SW 1271 (cell line): ENCODE measurements at places on chromosomes 16 and 17.

DNA sequence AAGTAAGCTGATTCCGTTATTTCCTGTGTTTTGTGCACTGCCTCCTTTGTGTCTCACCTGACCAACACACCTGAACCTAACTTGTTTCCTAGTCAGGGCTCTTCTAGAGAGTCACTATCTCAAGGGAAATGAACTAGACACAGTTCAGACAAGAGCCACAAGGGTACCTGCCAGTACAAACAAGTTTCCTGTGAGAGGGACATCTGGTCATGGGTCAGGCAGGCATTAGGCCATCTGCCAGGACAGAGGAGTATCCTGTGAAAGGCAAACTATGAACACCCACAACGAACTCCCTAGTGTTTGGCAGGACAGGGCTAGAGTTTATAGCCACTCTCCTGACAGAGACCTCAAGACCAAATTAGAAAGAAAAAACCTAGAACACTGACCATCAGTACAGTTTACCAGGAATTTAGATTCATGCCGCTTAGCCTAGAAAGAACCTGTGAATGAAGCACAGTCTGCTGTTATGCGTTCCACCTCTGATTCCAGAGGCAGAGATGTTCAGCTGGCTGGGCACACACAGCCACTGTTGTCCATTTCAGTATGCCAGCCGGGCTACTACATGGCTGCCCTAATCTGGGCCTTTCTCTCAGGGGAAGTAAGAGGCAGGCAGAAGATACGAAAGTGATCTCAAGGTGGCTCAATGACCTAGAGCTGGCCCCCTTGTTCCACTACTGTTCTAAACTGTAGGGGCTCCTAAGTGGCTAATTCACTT lies 20.7 kb upstream of the GLG1 start:
- DNase-seq, result no peak

DNA sequence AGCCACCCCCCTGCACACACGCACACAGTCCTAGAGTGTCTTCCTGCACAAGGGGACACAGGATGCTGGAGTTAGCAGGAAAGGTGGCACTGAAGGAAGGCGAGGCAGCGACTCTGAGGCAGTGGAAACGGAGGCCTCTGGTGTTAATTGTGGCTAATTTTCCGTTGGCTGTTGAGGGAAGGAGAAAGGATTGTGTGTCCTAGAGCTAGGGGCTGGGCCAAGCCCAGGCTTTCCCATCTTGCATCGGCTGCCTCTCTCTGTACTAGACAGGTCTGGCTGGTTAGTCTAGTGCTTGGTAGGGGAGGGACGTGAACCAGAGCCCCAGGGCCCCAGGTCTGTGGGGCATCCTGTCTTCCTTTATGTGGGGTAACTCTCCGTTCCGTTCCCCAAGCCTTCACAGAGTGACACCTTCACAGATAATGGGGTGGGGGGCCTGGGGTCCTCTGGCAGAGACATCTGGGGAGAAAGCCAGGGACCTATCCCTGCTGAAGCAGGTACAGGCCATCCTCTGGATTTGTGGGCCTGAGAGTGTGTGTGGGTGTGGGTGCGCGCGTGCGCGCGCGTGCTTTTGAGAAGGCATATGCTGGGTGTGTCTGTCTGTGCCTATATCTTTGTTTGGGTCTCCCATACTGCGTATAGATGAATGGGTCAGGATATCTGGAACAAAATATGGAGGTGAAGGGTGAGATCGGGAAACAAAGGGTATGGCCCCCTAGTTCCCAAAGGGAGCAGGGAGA lies at the start of gene CHD3:
Gene CHD3 (plus strand): TSS at position 606 of the 737 bp plus-strand sequence. CDS start 212 bp downstream, outside the sequence.
- no peak for DNase-seq

- DNase-seq, result no peak
These were observed 6.0 kb upstream of the RNF135 start for GRCh38 chr17:30964876-30965275.

- DNase-seq, result no peak
These were observed 12.0 kb downstream of the CRLF3 start for GRCh38 chr17:30812218-30813177.

- DNase-seq, result no peak
These were observed 19.1 kb downstream of the PDP2 start for GRCh38 chr16:66899310-66899944.

- DNase-seq, result no peak
These were observed 7.2 kb upstream of the HSD11B2 start for GRCh38 chr16:67423611-67424260.

DNA sequence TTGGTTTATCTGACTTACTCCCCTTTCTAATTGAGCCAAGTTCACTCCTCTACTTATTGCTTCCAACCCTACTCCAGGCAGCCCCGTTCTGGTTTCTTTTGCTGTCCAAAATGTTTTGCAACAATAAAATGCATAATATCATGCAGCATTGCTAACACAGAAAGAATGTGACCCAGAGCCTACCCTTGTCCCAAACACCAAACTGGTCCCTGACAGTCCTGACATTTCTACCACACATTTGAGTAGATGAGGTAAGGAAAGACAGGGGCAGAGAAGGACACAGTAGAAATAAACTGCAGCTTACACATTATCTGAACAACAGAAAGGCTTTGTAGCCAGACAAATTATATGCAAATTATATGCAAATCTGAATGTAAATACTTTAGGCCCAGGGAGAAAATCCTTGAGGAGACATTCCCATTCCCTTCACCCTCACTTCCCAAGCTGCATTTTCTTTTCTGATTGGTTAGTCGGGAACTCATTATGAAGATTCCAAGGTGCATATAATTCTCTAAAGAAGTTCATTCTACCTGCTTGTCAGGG lies 31.6 kb downstream of the SOX9 start:
- DNase-seq, result no peak

GRCh38 chr16:2857451-2858244 lies at the start of gene PRSS22:
PRSS22 (minus strand) TSS chr16:2858170; CDS start chr16:2858104, 66 bp downstream.
- no peak for DNase-seq

DNA sequence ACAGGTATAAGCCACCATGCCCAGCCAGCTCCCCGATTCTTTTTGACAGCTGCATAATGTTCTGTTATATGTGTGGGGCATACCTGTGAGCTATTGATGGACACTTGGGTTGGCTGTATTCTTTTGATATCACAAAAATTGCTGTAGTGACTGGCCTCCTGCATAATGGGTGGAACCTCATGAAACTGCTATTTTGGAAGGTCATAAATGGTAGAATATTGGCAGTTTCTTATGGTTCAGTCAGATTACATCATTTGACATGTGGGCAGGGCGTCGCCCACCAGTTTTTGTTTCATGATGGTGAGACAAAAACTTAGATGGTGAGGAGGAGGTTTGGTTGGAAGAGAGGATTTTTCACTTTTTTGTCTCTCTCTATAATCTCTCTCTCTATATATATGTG lies 26.7 kb upstream of the POLR3E start:
- no peak for DNase-seq

GRCh38 chr17:82177761-82178498 lies 34.7 kb downstream of the CCDC57 start:
- no peak for DNase-seq

- no peak for DNase-seq
These were observed 388.7 kb upstream of the PMFBP1 start for GRCh38 chr16:72560617-72561016.

DNA sequence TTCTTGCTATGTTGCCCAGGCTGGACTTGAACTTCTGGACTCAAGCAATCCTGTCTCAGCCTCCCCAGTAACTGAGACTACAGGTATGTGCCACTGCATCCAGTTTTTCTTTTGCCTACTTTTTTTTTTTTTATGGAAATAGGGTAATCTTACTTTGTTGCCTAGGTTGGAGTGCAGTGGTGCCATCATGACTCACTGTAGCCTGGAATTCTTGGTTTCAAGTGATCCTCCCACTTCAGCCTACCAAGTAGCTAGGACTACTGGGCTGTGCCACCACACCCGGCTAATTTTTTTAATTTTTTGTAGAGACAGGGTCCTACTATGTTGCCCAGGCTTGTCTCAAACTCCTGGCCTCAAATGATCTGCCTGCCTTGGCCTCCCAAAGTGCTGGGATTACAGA lies 10.0 kb downstream of the LRRC36 start:
- no peak for DNase-seq

GRCh38 chr16:49843758-49844157 lies 12.2 kb downstream of the ZNF423 start:
- no peak for DNase-seq

GRCh38 chr17:73968680-73969079 lies 234.8 kb upstream of the RPL38 start:
- DNase-seq, result no peak

DNA sequence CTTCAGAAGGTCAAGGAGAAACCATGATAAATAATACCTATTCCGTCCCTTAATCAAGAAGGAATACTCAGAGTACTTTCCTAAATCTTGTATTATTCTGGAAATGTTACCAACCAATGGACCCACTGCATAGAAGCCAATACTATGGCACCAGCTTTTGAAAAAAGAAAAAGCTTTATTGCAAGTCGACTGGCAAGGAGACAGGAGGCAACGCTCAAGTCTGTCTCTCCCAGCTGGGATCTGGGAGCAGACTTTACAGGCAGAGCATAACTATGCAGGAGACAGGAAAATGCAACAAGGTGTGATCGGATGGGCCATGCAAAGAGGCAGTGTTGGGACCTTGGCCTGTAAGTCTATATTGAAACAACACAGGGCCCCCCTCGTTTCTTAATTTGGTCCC lies 132.4 kb downstream of the CHD9NB start:
- DNase-seq, result no peak

DNA sequence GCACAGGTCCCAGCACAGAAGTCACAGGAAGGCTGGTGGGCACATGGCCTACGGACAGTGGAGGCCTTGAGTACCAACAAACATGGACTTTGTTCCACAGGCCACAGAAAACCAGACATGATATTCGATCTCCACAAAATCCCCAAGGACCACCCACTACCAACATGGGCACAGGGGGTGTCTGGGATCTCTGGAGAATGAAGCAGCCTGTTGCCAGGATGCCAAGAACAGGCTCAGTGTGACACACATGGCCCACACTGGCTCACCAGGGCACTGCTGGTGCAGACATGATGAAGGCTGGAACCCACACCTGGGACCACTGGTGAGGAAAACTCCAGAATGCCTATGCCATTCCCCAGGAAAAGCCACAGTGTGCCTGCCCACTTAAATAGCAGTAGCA lies 120.2 kb downstream of the C16orf78 start:
- no peak for DNase-seq

DNA sequence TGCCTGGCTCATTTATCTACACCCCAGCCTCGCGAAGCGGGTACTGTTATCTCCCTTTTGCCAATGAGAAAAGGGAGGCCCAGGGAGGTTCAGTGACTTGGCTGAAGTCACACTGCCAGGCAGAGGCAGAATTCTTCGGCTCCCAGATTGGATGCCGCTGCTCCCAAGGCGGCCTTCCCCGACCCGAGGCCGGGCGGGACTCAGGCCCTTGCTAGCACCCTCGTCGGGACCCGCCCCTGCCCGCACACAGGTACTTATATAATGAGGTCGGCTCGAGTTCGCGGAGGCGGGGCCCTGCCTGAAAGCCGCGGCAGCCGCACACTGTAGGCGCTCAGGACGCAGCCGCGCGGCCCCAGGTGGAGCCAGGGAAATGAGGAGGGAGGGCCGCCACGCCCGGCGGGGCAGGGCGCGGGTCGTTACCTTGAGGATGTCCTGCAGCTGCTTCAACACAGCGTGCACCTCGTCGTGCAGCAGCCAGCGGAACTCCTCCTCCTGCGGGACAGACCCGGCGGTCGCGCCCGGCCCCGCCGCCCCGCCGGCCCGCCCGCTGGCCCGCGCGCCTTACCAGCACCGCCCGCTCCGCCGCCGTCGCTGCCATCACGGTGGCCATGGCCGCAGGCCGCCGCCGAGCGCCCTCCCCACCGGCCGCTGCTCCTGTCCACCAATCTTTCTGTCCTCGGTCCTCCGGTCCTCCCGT lies at the start of gene ROGDI:
Gene ROGDI (minus strand): TSS at position 672 of the 697 bp plus-strand sequence. CDS start 62 bp downstream, at position 610.
- peak; percentile 28 for DNase-seq

- DNase-seq, result no peak
These were observed 140.6 kb downstream of the CDK5R1 start for GRCh38 chr17:32627239-32627996.

DNA sequence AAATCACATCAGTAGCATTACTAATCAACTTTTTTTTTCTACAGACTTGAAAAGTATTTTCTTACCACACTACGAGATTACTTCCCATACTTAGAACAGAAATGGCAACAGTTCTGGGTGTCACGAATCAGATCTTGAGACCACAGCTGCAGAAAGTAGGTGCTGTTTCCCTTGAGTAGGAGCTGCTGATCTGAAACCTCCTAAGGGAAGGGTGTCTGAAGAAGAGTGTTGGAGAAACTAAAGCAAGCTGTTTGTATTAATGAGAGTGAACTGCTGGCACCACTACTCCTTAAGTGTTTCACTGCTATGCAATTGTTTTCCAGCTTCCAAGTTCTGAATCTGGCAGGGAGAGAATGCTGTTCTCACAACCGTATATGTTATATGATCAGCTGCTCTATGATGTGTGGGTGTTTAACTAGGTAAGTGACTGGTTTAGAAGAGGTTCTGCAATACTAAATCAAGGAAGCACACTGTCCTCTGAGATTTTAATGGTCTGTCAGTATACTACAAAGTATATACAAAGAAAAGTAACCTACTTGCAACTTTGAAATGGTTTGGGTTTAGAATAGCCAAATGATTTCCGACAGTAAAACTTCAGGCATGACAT lies 3.3 kb downstream of the ZNF652 start:
- no peak for DNase-seq

- DNase-seq, result no peak
These were observed 18.4 kb upstream of the FBF1 start for GRCh38 chr17:75959051-75959838.

DNA sequence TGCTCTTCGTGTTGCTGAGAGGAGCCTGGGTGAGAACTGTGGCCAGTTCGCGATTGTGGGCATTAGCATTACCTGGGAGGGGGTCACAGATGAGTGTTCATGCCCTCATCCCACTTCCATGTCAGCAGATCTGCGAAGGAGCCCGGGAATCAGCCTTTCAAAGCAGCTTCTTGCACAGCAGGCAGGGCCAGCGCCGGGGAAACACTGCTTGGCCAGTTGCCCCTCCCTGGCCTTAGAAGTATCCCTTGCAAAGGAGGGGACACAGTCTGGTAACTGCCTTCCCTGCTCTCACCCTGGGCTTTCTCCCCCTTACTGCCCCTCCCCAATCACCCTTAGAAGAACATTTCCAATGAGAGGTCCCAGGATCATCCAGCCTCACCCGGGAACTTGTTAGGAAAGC lies 42.8 kb upstream of the FOXF1 start:
- no peak for DNase-seq

GRCh38 chr17:50139185-50139783 lies 9.3 kb upstream of the SAMD14 start:
- no peak for DNase-seq

- no peak for DNase-seq
These were observed 29.7 kb upstream of the RMI2 start for GRCh38 chr16:11315510-11315909.
